ENCODE measurements at places on chromosomes 6 and 20. TPM values are rescaled to one million over a fixed set of nuclear protein-coding genes. Genes with fewer than 3 reads are reported as not detected.

Gene ELOVL2
- total RNA-seq: 13.6 TPM

DNA sequence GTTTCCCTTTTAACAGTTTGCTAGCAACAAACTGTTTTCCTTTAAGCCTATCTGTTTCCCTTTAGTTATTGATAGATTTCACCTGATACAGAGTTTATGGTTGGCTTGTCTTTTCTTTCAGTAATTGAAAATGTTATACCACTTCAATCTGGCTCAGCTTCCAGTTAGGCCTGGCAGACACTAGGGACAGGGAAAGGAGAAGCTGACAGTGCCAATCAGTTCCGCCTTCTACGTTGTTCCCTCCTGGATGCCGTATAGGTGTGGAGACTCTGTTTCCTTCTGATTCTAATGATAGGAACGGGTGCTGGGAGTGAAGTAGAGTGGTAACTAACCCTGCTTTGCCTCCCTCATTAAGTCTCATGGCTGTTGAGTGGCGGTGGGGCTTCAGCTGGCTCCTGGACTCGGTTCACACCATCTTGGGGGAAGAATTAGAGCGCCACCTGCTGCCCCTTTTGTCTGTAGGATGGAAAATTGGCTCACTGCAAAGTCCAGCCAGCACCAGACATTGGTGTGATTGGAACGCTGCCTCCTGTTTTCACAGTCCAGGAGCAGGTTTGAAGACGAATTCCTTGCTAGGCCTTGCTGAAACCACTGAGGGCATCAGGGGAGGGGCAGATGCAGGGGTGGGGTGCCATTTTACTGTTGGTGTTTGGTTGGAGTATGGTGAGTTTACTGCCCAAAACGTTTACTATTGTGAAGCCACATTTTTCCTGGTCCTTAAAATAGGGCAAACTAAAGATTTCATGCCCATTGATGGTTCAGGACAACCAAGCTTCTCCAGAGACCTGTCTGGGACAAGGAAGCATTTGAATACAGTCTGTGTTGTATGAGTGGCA is 1729.5 kb downstream of the GRIK2 start:
- peak; percentile 10 for DNase-seq

- no peak for DNase-seq
These were observed 1.7 kb downstream of the PREX1 start for GRCh38 chr20:48826069-48826468.

DNA sequence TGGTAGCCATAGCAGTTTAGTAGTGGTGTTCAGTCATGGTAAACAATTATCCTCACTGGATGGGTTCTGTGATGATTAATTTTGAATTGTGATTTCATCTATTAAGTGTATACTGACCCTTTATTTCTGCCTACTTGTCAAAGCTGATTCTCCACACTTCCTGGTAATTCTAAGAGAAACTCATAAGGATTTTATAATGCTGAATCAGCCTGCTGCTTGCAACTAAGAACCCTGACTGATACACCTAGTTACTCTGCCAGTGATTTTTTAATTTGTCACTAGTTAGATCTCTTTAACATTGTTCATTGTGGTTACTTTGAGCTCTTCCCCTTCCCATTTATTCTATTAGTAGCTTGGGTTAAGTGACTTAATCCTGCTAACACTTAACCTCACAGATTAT is 8.6 kb downstream of the CDC40 start:
- DNase-seq: no peak

Gene PI16
- total RNA-seq: not detected

Gene HUS1B
- 0.17 TPM for total RNA-seq

DNA sequence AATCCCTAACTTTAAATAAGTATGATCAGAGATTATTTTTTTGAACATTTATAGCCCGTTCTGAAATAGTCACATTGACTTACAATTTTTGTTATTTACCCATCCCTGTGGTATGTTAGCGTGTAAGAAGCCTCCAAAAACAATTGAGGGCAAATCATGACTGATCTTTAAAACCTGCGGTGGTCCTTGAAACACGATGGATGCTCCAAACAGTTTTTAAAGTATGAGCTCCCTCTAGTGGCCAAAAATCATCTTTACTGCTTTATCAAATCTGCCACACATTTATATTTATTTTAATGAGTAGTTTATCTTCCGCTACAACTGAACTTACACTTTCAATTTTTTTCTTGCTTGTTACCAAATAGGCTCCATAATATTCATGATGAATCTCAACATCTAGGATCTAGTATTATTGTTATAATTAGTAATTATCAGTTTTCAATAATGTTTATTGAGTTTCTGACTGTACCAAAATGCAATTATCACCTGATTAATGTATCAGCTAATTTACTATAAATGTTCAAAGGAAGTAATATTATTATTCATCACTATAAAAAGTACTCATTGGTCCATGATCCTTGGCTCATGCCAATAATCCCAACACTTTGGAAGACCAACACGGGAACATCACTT is 52.2 kb downstream of the MARCKS start:
- peak; percentile 18 for DNase-seq

GRCh38 chr6:70574643-70575042 is 7.9 kb downstream of the SDHAF4 start:
- DNase-seq: no peak

Data from Caki2 (cell line).